PC-3 (cell line): ENCODE measurements at places on chromosomes 7 and 10. TPM values are rescaled to one million over a fixed set of nuclear protein-coding genes. Genes with fewer than 3 reads are reported as not detected.

GRCh38 chr10:63133821-63134557 lies 861 bp downstream of the NRBF2 start:
- DNase-seq = peak; percentile 73

DNA sequence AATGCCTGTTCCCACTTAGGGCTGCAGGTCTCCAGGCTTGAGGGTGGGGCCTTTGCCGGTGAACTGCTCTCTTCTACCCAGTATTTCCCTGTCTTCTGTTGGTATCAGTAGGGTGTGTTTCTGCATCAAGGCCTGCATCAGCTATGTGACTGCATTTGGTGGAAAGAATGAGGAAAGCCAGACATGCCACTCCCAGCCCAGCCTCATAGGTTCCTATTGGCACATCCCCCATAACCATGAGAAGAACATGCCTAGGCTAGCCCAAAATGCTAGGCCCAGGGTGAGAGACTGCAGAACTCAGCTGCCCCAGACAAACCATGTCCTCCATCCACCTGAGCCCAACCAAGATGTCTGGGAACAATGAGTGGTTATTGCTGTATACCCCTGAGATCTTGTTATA lies 380.3 kb upstream of the ADARB2 start:
- DNase-seq = no peak

DNA sequence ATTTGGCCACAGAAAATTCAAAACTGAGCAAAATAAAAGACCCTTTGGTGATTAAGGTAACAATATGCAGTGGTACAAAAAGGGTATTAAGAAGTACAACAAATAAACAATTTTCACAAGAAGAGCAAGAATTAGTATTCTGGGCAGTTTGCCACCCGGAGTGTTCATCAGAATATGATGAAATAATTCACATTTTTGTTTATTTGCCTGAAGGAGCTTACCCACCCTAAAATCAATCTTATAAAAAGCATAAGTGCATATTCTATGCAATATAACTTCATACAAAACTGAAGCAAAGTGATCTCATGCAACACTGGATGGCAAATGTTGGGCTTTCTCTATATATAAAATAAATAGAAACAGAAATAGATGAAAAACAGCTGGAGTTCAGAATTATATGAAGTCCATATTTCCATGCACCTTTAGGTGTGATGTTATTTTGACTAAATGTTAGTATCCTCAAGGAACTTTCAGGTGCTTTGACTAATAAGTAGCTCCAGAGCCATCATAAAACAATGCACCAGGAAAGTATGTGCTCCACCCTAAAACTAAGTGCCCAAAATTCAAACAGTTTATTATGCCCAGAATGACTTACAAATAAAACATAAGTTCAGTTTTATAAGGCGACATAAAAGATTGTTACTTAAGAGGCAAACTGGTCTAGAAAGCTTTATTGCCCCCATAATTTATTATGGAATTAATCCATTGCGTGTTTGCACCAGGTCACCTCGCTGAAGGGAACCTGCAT lies 474.3 kb downstream of the SEMA3D start:
- no peak for DNase-seq

Gene EZH2
- total RNA-seq = 18.9 and 30.5 TPM in 2 replicates

- DNase-seq = no peak
These were observed 639.0 kb upstream of the DPP6 start for GRCh38 chr7:153413199-153413539.

DNA sequence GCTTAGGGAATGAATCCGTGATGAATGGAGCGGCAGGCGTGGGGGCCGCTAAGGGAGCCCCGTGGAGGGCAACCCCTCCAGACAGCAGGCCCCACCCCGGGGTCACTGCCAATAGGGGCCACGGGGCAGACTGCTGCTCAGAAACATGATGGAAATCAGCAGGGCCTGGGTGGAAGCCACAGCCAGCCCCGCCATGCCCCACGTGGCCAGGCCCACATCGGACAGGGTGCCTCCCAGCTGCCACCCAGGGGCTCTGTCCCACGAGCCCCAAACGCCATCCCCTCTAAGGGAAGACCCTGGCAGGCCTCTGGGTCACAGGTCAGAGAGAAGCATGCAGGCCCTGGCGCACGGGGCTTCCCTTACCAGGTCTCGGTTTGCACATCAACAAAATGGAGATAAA lies 28.4 kb downstream of the TNRC18 start:
- DNase-seq = no peak
